ENCODE measurements at places on chromosomes 4 and X.

DNA sequence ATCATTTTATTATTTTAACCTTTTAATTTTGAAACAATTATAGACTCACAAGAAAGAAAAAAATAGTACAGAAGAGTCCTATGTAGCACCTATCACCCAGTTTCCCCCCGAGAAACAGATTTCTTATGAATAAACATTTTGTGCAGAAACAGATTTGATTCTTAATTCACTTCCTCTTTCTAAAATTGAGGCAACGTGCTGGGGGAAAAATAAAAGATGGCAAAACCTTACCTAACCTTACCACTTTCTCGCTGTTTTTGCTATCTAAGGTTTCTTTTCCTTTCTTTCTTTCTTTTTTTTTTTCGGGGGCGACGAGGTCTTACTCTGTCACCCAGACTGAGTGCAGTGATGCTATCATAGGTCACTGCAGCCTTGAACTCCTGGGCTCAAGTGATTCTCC lies 4.3 kb upstream of the CLNK start:
- no peaks in the 10 kb centered on the region for H3K27me3 ChIP-seq
- H3K27ac ChIP-seq = no peak overlapping the region
- H3K36me3 ChIP-seq = no peaks in the 10 kb centered on the region
- H3K4me1 ChIP-seq = no peaks in the 10 kb centered on the region
- DNase-seq = no peak

DNA sequence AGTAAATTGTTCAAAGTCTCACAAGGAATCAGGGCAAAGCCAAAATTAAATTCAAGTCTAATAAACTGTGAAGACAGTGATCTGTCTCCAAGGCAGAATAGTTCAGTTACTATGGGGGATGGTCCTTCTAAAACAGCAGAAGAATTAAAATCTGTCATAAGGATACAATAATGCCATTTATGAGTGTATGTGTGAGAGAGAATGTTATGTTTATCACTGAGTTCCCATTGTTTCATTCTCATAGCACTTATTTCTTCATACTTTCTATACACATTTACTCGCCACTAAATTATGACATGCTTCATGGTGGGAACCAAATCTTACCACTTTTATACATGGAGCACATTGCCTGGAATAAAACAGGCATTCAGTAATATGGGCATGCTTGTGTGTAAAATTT lies 102.5 kb downstream of the AMMECR1 start:
- H3K27me3 ChIP-seq = no peaks in the 10 kb centered on the region
- no peaks in the 10 kb centered on the region for H3K36me3 ChIP-seq
- H3K4me1 ChIP-seq = no peaks in the 10 kb centered on the region

GRCh38 chr4:170306208-170306607 lies 216.5 kb upstream of the AADAT start:
- H3K36me3 ChIP-seq = no peaks in the 10 kb centered on the region
- H3K4me3 ChIP-seq = no peak overlapping the region
- no peaks in the 10 kb centered on the region for H3K4me1 ChIP-seq
- no peaks in the 10 kb centered on the region for H3K27me3 ChIP-seq
- H3K27ac ChIP-seq = no peak overlapping the region
- no peak for DNase-seq

DNA sequence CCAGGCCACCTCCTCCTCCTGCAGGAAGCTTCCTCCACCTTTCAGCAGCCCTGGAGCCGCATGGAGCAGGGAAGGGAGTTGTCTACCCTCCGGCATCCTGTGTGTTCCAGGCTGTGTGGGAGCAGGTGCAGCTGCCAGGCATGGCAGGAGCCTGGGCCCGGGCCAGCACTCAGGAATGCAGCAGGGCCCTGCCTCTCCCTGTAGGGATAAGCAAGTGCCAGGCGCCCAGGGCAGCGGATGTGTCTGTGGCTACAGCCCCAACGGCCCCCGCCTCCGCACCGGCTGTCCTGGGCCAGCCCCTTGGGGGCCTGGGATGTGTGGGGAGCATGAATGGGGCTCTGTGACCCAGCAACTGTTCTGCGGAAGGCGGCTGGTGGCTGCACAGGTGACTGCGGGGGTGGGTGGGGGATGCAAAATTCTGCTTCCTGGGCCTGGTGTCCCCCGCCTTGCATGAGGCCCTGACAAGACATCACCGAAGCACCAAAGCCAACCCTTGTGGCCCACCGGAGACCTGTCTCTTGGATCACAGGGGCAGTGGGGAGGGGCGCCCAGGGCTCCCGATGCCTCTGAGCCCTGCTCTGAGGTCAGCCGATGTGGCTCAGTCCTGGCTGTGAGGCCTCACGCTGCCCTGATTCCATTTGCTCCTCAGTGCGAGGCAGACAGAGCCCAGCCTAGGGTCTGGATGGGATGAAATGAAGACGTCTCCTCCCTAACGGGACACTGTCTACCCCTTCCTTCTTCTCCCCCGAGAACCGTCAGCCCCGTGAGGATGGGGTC lies 1.4 kb upstream of the DOK7 start:
- H3K27ac ChIP-seq = no peak overlapping the region
- peaks cover 49% of the 10 kb centered on the region for H3K27me3 ChIP-seq
- no peak overlapping the region for H3K4me3 ChIP-seq

DNA sequence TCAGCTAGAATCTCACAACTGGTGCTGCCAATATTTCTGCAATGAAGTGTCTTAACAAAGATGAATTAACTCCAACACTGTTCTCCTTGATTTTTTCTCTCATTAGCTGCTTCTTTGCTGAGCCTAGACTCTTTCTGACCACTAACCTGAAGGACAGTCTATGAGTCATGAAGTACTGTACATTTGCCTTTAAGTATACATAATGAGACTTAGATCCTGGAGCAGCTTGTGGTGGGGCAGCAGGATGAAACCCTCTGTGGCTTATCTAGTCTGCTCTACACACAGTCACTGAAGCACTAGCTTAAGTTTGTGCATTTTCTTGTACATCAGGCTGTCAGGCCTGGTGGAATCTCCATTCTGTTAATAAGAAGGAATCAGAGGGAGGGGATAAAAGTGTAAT lies 307.4 kb upstream of the SMIM31 start:
- H3K27me3 ChIP-seq = no peaks in the 10 kb centered on the region
- H3K4me3 ChIP-seq = no peak overlapping the region
- no peaks in the 10 kb centered on the region for H3K36me3 ChIP-seq
- DNase-seq = no peak

- no peaks in the 10 kb centered on the region for H3K36me3 ChIP-seq
- DNase-seq = peak; percentile 26
- no peak overlapping the region for H3K4me3 ChIP-seq
- no peaks in the 10 kb centered on the region for H3K27me3 ChIP-seq
- H3K4me1 ChIP-seq = no peaks in the 10 kb centered on the region
- no peak overlapping the region for H3K27ac ChIP-seq
Observed at GRCh38 chr4:89249716-89250361, 57.8 kb downstream of the GPRIN3 start.

DNA sequence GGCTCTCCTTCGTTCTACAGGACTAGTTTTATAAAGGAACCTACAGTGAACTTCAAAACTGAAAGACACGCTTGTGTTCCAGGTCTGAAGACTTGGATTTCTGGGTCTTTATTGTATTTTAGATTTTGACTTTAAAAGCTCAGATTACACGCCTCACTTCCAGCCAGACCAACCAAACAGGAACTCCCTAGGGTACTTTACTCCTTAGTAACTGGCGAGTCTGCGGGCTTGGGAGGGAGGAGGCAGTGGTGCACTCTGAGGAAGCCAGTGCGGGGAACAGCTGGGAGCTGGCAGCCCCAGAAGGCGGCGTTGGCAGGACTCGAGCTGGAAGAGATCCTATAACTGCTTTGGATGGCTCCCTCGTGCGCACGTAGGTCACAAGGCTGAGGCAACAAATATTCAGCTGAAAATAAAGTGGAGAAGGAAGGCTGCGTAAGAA lies 391 bp upstream of the PHKA1 start:
- 0 out of 2 replicates have a peak overlapping the region, but pooled peaks have one; percentile 42 for H3K27ac ChIP-seq
- peaks cover 8% of the 10 kb centered on the region for H3K4me1 ChIP-seq
- peak; percentile 64 for DNase-seq
- 0 out of 2 replicates have a peak, but pooled peaks cover 9% of the 10 kb centered on the region for H3K27me3 ChIP-seq

DNA sequence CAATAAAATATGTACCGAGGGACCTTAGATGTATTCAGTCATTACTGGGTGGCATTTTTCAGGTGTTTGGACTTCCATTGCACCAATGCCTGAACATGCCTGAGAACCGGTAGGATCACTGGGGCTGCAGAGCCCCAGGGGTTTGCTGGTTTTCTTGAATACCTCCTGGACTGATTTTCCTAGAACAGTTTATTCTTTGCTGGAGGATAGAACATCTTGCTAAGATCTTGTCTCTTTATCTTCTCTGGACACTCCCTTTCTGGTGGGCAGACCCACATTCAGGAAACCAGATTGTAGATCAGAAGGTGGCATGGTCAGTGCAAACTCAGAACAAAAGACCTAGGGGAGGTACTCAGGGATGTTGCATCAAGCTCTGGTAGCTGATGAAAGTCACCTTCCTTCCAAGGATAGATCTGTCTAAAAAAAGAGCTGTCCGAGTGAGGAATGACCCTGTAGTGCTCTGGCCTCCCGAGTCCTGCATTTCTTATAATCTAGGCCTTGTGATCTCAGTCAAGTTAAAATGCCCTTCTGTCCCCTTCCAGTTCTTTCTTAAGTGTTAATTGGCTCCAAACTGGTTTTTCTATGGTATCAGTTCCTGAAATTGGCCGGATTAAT lies 84.8 kb downstream of the CLDN34 start:
- peaks cover 31% of the 10 kb centered on the region for H3K4me1 ChIP-seq
- DNase-seq = no peak
- H3K27ac ChIP-seq = no peak overlapping the region
- no peak overlapping the region for H3K4me3 ChIP-seq
- no peaks in the 10 kb centered on the region for H3K27me3 ChIP-seq

DNA sequence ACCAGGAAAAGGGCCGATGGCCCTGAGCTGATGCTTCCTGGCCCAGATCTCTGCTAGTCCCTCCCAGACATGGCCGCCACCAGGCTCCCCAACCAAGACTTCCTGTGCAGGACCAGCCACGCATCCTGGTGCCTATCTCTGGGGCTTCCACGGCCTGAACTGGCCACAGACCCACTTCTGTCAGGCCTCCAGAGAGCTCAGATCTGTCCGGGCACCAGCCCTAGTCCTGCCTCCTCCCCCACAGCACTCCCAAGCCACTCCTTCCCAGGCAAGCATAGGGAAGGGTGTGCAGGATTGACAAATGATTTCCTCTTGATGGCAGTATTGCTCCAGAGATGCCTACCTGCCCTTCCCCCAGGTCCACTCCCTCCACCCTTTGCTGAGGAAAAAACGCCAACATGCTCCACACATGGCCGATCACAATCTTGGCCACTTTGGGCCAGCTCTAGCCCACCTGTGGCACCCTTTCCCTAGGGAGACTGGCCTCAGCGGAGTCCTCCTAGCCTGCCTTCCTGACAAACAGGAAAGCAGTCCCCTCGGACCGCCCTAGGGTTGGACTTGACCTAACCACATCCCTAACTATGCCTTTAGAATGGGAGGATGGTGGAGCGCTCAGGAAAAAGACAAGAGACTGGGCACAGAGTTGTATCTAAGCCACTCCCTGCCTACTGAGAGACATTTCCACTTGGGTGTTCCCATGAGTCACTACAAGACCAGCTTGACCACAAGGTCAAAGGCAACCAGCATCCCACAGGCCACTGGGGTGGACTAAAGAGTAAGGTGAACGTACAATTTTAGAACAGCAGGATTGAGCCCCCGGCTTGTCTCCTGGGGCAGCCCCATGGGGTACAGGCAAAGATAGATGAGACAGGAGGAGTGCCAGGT lies 277.5 kb upstream of the AGTR2 start:
- H3K27ac ChIP-seq = no peak overlapping the region
- H3K4me3 ChIP-seq = no peak overlapping the region
- H3K4me1 ChIP-seq = no peaks in the 10 kb centered on the region
- DNase-seq = peak; percentile 38

- peaks cover under 1% of the 10 kb centered on the region for H3K36me3 ChIP-seq
- peak overlapping the region; percentile 98 for H3K27ac ChIP-seq
- peak overlapping the region; percentile 43 for H3K4me3 ChIP-seq
- H3K27me3 ChIP-seq = no peaks in the 10 kb centered on the region
- peaks cover 34% of the 10 kb centered on the region for H3K4me1 ChIP-seq
- peak; percentile 99 for DNase-seq
Observed at GRCh38 chr4:123505095-123506010, 108.8 kb downstream of the SPRY1 start.

DNA sequence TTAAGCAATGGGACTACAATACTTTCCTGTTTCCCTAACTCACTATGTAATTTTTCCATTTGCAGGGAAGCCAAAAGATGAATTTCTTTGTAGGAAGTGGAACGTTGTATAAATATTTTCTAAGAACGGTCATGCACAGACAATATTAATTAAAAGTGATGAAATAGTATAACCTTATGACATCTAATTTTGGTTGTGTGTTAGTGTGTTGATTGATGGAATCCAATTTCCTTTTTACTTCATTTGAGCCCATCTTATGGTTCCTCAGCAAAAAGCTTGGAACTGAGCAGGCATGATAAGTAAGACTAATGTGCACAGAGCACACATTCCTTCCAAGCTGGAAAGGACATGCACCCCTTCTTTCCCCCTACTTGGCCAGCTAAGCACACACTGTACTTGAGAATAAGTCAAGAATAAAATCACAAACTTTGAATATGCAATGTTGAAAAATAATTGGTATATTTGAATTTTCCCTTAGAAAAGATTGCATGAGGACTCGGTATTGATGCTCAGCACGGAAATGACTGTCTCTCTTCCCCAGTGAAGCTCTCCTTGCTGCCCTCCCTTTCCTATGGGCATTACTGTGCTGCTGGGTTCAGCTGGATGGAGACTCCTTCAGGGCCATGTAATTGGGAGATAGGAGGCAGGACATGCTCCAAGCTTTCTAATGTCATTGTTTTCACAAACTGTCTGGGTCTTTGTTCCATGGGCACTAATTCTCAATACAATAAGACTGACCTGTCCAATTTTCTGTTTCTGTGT lies 19.2 kb upstream of the PDLIM3 start:
- H3K27me3 ChIP-seq = no peaks in the 10 kb centered on the region
- no peaks in the 10 kb centered on the region for H3K4me1 ChIP-seq
- DNase-seq = no peak
- no peak overlapping the region for H3K4me3 ChIP-seq
- H3K27ac ChIP-seq = no peak overlapping the region

- DNase-seq = no peak
- no peaks in the 10 kb centered on the region for H3K27me3 ChIP-seq
- no peaks in the 10 kb centered on the region for H3K4me1 ChIP-seq
- no peak overlapping the region for H3K27ac ChIP-seq
Observed at GRCh38 chr4:113783701-113784100, 22.2 kb upstream of the CAMK2D start.

DNA sequence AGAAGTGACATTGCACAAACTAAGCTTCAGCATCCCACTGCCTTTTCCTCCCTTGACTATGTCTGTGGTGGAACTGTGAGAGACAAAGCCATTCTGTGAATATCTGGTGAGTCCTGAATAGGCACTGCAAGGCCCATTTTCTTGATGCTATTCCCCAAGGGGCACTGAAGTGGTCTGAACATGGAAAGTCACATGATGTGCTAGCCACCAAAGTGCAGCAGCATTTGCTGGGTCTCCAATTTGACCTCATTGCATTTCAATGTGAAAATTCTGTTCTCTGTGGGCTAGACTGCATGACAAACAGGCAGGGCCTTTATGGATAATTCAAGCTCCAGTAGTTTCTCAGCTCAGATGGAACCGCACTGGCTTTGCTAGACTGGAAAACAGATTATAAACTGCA lies 627.4 kb upstream of the BOD1L1 start:
- no peak for DNase-seq
- H3K4me3 ChIP-seq = no peak overlapping the region
- no peaks in the 10 kb centered on the region for H3K36me3 ChIP-seq
